ENCODE measurements at places on chromosomes 1 and 21.

- no peak for DNase-seq
These were observed 21.5 kb downstream of the WLS start for GRCh38 chr1:68210829-68211228.

DNA sequence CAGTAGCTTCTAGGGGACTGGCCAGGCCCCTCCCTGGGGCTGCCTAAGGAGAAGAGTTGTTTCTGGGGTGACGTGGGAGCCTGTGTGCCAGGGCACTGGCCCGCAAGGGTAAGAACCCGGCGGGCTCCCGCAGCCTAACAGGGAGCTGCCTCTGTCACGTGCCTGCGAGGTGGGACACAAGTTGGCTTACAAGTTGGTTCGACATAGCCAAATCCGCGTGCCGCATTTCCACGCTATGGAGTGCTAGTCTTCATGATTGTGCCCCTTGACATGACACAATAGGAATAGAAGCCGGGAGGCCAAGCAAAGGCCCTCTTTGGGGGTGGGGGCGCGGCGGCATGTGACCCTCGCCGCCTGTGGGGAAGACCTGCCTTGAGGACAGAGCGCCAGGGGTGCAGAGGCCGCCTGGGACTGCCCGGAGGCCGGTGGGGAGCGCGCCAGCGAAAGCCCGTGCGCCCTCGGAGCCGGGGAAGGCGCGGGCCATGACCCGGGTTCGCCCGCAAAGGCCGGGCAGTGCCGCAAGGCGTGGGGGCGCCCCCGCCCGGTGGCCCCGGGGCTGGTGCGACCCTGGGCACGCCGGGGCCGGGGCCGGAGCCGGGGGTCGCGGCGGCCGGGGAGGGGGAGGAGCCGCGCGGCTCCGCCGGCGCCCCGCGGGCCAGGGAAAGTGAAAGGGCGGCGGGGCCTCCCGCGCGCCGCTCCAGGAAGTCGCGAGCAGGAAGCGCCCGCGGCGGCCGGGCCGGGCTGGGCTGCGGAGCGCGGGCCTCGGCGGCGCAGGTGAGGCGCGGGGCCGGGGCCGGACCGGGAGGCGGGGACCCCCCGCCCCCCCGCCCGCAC lies at the start of gene SLC37A1:
TSS of gene SLC37A1 (plus strand) at position 702 of the 834 bp plus-strand sequence. CDS start 4,603 bp downstream, outside the sequence.
- DNase-seq = no peak

- no peak for DNase-seq
These were observed 441.9 kb upstream of the ADGRL4 start for GRCh38 chr1:79448426-79448825.

DNA sequence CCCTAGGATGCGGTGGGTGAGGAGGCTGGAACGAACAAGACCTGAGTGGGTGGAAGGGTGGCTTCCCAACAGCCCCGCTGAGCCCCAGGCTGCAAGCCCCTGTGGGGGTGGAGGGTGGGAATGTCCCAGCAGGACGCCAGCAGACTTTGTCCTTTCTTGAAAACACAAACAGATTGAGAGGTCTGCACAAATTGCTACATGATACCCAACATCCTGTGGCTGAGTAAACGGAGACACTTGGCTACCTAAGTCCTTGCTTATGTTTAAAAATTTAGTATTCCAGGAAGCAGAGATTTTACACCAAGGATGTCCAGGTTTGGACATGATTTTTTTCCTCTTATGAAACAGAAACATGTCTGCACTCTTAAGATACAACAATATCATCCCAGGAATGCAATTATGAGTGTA lies 11.8 kb upstream of the F3 start:
- DNase-seq = no peak

DNA sequence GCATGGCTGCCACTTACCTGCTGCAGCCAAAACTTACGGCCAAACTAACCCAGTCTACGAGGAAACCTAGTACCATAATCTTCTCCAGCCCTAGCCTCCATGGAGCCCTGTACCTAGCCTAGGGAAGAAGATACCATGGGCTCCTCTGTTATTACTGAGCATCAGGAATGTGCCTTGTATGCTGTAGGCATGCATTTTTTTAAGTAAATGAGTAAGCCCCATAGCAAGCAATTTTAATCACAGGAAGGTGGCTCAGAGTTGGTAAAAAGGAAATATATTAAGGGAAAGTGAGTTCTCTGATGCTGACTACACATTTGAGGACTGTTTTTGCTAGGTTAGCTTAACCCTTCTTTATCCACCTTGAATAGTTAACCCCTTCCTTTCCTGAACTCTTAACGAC lies 21.2 kb downstream of the NFASC start:
- DNase-seq = no peak

GRCh38 chr1:46532498-46533178 lies 18.8 kb downstream of the KNCN start:
- peak; percentile 54 for DNase-seq

All from ovary (tissue), 10 donors.